Tongue (tissue), 3 donors: ENCODE measurements at places on chromosomes 7 and 10. TPM values are rescaled to one million over a fixed set of nuclear protein-coding genes. Genes with fewer than 3 reads are reported as not detected.

GPER1 gene
- 6.7 TPM for total RNA-seq

SFTPA1 gene
- not detected for total RNA-seq

ZNF33A gene
- 37.7 TPM for total RNA-seq

BMPER gene
- total RNA-seq, result 30.2 TPM

TRPV5 gene
- total RNA-seq, result 0.21 TPM

HERPUD2 gene
- total RNA-seq, result 19.6 TPM

- no peak for DNase-seq
Observed at GRCh38 chr10:50544857-50545429, 78.8 kb downstream of the SGMS1 start.

GRCh38 chr10:119428789-119429188 lies 113.7 kb downstream of the RGS10 start:
- no peak for DNase-seq

- no peak for DNase-seq
Observed at GRCh38 chr10:62669341-62669740, 135.2 kb upstream of the ADO start.

DNA sequence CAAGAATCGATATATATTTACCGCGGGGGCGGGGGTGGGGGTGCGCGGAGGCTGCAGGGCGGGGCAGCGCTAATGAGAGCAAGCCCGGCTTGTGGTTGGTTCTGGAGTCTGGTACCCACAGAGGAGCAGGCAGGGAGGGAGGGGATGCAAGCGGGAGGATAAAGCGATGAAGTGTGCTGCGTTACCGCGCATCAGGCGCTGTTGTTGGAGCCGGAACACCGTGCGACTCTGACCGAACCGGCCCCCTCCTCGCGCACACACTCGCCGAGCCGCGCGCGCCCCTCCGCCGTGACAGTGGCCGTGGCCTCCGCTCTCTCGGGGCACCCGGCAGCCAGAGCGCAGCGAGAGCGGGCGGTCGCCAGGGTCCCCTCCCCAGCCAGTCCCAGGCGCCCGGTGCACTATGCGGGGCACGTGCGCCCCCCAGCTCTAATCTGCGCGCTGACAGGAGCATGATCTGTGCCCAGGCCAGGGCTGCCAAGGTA lies at the start of gene HECW1:
HECW1 (plus strand) TSS at position 189 of the 482 bp plus-strand sequence. CDS start 131,259 bp downstream, outside the sequence.
- peak; percentile 15 for DNase-seq

- peak; percentile 29 for DNase-seq
Observed at GRCh38 chr7:157228864-157229422, 90.2 kb downstream of the UBE3C start.

GRCh38 chr10:35043796-35044344 lies 46.3 kb downstream of the CUL2 start:
- no peak for DNase-seq

DNA sequence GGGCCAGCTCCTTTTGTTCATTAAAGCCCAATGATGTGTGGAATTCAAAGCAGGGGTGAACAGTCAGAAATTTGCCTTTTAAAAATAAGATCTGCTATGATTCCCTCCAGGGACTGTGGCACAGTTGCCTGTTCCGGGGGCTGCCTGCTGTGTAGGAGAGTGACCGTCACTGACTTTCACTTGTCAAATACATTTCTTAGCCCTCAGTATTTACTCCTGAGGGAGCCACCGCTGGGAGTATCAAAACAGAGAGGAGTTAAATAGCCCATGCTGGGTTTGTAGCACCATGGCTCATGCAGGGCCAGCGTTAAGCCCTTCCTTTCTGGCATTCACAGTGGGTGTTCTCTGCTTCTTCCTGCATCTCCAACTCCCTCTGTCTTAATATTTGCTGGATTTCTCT lies 897.8 kb downstream of the SORCS3 start:
- no peak for DNase-seq

GRCh38 chr7:74572301-74572979 lies 85.1 kb upstream of the GTF2I start:
- DNase-seq, result peak; percentile 72
